ENCODE measurements at places on chromosomes 7 and 10.

DNA sequence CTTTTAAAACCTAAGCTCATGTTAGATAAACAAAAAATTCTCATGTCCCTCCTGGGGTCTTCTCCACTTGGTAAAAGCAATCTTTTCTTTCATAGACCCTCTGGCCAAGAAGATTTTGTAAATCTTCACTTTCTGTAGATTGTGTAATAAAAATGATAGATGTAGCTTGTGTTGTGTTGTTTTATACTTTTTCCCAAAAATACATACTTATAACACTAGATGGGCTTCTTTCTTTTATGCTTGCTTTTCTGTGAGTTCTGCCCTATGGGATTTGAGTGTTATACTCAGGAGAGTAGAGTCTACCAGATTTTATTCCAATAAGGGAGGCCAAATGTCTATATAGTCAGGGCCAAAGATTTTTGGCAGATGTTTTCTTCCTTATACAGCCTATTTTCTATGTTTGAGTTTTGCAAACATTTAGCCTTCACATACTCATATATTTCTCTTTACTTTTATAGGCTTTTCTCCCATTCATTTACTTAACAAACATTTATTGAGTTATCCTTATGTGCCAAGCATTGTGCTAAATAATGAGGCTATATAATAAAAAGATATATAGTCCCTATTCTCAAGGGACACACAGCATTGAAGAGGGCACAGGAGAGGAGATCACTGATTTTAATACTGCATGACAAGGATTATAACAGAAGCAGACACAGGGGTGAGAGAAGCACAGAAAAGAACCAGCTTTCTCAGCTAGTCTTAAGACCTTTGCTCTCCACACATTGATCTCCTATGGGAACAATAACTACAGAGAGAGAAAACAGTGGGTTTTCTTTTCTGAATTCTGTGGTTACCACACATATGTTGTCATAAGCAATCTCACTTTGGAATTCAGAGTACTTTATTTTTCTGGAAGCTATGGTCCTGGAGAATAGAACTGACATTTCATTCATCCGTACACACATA, 58.0 kb upstream of the PNLIP start:
- no peak for DNase-seq

DNA sequence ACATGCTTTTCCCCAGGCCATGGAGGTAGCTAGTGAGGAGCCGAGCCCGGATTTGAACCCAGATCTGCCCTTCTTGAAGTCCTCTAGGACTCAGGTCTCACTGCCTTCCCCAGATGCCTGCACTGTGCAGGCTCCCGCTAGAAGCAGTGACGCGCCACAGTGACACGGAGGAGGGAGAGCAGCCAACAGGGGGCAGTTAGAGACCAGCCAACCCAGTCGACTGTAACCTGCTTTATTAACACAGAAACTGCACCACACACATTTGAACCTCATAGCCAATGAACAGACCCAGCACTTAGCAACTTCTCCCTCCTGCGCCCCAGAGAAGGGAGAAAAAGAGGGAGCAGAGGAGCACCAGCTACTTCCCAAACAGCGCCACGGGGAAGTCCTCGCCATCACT, 27.4 kb downstream of the PILRA start:
- DNase-seq: no peak

GRCh38 chr10:78301891-78302738, 268.5 kb downstream of the RPS24 start:
- no peak for DNase-seq

- DNase-seq: no peak
These were observed 274 bp downstream of the PITX3 start for GRCh38 chr10:102241032-102241443.

- DNase-seq: no peak
These were observed 122.8 kb downstream of the ADRA2A start for GRCh38 chr10:111199587-111199986.

DNA sequence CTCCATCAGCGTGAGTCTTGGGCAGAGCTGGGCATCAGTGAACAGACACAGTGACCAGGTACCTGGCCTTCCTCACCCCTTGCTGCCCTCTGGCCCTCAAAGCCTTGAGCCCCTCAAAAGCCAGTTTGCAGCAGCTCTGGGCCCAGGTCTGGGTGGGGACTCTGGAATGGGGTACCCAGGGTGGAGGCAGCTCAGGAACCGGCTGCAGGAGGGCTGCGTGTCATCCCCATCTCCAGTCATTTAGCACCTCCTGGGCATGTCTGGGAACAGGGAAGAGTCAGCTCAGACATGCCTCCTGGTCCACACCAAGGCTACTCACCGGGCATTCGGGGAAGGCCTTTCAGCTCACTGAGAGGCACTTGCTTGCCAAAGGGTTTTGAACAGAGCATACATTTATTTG, 503.3 kb downstream of the TCERG1L start:
- no peak for DNase-seq

- no peak for DNase-seq
These were observed 12.8 kb downstream of the OR13A1 start for GRCh38 chr10:45302573-45302972.

GRCh38 chr10:67506083-67506756, 189.8 kb downstream of the CTNNA3 start:
- no peak for DNase-seq

DNA sequence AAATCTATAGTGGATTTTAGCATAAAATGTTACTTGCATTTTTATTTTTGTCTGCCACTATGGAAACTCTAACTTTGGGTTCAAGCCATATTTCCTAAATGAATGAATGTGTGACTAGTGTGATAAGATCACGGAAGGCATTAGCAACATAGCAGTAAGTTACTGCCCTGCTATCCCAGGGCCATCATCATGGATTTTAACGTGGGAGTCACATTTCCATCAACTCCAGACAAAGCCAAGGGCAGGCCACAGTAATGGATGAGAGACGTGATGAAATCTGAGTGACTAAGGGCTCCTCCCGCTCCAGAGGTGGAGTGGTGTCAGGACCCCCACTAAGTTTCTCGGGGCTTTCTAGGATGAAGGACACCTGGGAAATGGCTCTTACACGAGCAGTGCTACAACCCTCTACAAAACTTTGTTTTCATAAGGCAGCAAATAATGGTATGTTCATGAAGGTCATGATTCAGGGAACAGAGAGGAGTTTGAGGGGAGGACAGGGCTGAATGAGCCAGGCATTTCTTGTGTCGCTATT, 34.3 kb downstream of the C10orf120 start:
- no peak for DNase-seq

- DNase-seq: no peak
These were observed 1.6 kb downstream of the KIAA1217 start for GRCh38 chr10:24210501-24210900.

- DNase-seq: no peak
These were observed 235.2 kb upstream of the NRP1 start for GRCh38 chr10:33569702-33570101.

DNA sequence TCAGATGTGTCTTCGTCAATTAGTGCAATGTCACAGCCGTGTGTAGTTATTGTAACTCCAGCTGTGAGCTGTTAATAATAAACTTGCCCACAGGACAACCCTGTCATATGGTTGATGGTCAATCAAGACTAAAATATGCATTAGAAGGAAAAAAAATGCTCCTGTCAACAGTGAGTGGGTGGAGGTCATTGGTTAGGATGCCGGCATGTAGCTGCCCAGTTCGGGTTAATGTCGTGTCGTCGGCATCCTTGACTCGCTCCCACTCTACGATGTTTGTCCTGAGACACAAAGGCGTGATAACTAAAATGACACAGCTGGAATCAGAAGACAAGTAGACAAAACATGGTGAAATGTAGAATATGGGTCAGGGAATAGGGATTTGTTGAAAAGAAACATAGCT, 442.8 kb upstream of the NPVF start:
- no peak for DNase-seq

DNA sequence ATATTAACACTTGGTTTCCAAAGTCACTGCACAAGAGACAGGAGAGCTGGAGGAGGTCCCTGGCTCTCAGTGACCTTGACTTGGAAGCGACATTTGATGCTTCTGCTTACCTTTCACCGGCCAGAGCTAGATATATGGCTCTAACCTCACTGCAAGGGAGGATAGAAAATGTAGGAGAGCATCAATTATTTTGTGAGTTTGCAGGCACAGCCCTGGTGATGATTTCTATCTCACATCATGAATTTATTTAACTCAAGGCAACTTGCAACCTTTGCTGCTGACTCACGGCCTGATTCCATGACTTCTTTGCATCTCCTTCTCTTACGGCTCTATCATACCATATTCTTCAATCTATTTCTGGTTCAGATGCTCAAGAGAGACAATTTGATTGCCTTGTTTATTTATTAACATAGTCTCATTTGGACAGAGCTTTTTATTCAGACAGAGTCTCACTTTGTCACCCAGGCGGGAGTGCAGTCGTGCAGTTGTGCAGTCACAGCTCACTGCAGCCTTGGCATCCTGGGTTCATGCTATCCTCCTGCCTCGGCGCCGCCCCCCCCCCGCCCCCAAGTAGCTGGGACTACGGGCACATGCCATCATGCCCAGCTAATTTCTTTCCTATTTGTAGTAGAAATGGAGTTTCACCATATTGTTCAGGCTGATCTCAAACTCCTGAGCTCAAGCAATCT, 196.0 kb downstream of the REEP3 start:
- no peak for DNase-seq

DNA sequence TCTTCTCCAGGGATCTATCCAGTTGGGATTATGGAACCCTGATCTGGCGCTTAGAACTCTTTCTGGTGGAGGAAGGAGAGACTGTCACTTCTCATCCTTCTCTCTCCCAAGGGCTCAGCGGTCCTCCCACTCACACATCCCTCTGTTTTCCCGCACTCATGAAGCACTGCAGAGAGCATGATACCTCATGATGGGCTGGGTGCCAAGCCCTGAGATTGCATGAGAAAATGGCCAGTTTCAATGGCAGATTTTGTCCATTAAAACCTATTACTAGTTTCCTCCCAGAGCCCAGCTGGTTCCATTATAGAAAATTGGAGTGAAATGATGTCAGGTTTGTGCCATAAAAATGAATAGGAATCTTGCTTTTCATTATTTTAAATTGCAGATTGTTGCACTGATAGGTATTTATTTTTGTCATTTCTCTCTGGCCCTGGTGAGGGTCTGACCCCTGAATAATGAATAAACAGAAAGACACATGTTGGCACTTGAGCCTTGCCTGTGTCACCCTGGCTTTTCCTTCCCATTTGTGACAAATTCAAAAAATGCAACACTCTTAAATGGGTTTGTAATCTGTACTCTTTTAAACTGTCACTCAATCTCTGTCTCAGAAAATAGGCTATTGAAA, 1151.1 kb downstream of the TYW1 start:
- no peak for DNase-seq

DNA sequence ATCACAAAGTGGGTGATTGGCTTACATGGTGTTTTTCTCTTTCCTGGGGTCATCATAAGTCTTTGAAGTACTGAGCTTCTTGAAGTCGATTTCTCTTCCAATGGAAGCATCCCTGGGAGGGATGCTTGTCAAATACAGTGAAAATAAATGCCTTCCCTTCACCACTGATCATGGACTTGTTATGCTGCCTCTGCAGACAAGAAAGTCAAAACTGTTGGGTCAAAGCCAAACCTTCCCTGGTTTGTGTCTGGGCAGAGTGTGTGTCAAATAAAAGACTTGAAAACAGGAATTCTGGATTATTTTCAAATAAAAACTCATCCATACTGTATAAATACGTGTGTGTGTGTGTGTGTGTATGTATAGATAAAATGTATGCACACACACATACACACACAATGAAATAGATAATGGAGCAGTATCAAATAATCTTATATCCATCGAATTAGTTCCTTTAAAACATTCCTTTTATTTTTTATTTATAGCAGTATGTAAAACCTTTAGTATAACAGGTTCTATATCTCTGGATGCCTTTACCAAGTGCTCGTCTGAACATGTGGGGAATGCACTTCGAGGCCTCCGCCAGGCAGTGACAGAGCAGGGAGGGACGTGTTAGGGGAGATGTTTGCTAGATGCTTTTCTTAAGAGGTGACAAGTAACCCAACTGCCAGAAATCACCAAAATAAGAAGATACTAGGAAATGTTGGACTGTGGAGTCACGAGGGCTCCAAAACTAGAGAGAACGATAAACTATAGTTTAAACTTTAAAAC, 27.2 kb upstream of the WNT16 start:
- DNase-seq: no peak

- no peak for DNase-seq
These were observed 301.7 kb downstream of the CSTF2T start for GRCh38 chr10:51397695-51398094.

DNA sequence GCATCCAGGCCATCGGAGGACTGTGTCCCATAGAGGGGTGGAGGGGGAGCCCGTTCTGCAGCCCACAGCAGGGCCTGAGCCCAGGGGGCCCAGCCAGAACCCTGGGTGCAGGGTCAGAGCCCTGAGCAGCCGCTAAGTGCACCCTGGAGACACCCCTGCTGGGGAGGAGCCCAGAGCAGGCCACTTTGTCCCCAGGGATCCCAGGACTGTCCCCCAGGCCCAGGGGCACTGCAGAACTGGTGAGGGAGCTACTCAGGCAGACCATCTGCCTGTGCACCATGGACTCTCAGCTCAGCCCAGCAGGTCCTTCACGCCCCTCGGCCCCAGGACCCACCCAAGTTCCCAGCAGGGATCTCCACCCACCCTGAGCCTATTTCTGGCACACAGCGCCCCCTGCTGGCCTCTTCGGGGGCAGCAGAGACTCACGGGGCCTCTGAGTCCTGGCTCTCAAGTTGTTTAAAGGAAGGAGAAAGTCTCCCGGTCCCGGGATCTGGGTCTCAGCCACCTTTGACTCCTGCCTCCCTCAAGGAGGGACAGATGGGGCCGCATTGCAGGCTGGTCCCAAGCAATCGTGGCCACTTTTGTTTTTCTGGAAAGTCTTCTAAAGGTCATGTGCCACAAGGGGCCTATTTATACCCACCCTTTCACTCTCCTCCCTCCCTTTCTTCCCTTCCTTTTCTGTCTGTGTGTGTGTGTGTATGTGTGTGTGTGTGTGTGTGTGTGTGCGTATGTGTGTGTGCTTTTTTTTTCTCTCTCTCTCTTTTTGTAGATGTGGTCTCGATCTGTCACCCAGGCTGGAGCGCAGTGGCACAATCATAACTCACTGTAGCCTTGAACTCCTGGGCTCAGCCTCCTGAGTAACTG, 90.3 kb downstream of the MYL10 start:
- DNase-seq: peak; percentile 49

DNA sequence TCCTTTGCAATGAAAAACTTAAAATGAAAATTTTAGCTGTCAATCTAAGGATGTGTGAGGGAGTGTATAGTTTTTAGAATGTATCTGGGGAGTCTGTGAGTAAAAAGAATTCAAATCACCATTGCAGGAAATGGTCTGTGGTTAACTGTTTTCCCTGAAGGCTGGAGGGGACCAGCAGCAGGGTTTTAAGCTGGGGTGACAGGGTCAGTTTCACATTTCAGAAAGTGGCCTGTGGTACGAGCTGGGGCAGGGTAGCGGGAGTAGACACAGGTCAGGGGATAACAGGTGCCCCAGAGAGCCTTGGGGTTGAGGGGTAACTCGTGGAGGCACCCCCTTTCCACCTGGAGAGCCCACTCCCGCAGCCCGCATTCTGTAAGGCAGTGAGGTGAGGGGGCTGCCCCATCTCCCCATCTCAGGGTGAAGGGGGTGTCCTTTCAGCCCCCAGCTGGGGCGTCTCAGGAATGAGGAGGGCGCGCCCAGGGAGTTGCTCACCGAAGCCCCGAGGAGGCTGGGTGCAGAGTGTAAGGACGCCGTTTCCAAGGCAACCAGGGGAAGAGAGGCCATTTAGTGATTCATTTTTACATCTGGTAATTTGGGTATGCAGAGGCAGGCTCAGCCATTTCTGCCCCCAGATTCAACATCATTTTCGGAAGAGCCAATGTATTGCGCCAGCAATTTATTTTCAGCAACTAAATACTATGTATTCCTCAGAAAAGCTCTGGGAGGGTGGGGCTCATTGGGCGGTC, 168.9 kb downstream of the SLIT1 start:
- no peak for DNase-seq

- no peak for DNase-seq
These were observed 310.9 kb downstream of the CTNNA3 start for GRCh38 chr10:67385089-67385488.

- no peak for DNase-seq
These were observed 231.3 kb downstream of the WDR37 start for GRCh38 chr10:1287487-1287886.

All from stimulated activated CD4-positive, alpha-beta T cell treated with anti-CD3 and anti-CD28 coated beads, Interleukin-1b, Interleukin-23, amount 100 ng/mL, for 24 hours (primary cell).